Activated CD4-positive, alpha-beta T cell treated with anti-CD3 and anti-CD28 coated beads, Interleukin-2, amount 10 ng/mL, durations not matched to agents 7 days and 5 days (primary cell): ENCODE measurements at places on chromosomes 16 and 17.
A peak's percentile ranks its signal among the peaks of the same experiment; 100 is the strongest.

DNA sequence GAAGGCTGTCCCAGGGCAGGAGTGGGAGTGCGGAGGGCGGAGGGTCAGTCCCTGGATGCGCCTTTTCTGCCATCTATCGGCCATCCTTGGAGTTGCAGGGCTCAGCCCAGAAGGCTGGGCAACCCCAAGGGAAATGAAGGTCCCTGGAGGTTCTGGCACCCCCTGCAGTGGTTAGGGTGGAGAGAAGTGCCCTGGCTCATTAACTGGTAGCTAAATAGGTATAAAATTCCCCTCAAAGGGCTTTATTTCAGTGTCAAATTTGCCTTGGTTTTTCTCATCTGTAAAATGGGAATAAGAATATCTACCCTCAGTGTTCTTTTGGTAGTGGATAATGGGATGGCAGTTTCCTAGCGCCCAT is 22.4 kb downstream of the C17orf75 start:
- H3K4me3 ChIP-seq, result peak overlapping the region; percentile 67
- H3K27ac ChIP-seq, result no peak overlapping the region
- peaks cover 18% of the 10 kb centered on the region for H3K27me3 ChIP-seq
- peaks cover 38% of the 10 kb centered on the region for H3K4me1 ChIP-seq

GRCh38 chr16:46871597-46871996 is 12.6 kb upstream of the GPT2 start:
- no peaks in the 10 kb centered on the region for H3K4me1 ChIP-seq
- H3K27me3 ChIP-seq, result peaks cover 7% of the 10 kb centered on the region
- no peak overlapping the region for H3K4me3 ChIP-seq
- DNase-seq, result no peak
- no peak overlapping the region for H3K27ac ChIP-seq

DNA sequence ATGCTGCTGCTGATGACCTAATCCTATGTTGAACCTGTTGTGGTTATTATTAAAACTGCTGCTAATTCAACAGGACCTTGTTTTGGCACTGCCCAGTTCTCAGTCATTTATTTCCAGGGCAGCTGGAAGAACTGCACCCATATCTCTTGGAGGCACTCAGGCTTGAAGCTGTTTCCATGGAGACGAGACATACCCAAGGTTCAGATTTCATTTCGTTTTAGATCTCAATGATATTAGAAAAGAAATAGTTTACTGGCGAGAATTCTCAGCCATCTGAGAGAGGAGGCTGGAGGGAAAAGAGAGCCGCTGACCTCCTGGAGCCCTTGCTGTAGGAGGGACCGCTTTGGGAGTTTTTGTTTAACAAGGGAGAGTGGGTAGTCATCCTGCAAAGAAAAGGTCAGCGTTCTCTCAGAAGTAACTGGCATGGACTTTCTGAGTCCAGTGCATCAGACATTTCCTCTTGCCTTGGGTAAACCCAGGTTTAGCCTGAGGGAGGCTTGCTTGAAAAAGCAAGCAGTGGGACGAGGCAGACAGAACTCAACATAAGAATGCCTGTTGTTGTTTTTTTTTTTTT is 75.4 kb downstream of the YPEL2 start:
- DNase-seq, result no peak
- H3K4me1 ChIP-seq, result no peaks in the 10 kb centered on the region
- H3K4me3 ChIP-seq, result no peak overlapping the region
- H3K27ac ChIP-seq, result no peak overlapping the region
- peaks cover 15% of the 10 kb centered on the region for H3K36me3 ChIP-seq

GRCh38 chr17:43367737-43368242 is 31.0 kb upstream of the ARL4D start:
- H3K36me3 ChIP-seq, result peaks cover 2% of the 10 kb centered on the region
- peak overlapping the region; percentile 97 for H3K4me3 ChIP-seq
- peaks cover 55% of the 10 kb centered on the region for H3K4me1 ChIP-seq
- H3K27ac ChIP-seq, result peak overlapping the region; percentile 100
- DNase-seq, result peak; percentile 71
- H3K27me3 ChIP-seq, result no peaks in the 10 kb centered on the region

DNA sequence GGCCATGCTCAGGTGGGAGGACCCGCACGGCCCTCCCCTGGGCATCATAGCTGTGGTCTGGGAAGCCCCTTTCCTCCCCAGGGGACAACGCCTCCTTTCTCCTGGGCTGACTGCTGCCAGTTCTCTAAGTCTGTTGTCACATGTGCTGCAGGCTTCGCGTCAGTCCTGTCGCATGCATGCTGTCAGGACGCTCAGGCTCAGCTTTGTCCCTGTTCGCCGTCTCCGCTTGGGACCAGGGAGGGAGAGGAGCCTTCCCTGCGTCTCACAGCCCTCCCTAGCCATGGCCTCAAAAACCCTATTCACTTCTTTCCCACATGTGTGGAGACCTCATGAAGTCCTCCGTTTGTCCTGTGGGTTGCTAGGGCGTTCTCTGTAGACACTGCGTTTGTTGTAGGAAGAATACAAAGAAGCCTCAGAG is 21.4 kb downstream of the LDHD start:
- H3K4me1 ChIP-seq, result peaks cover 33% of the 10 kb centered on the region
- no peaks in the 10 kb centered on the region for H3K27me3 ChIP-seq
- H3K27ac ChIP-seq, result no peak overlapping the region
- no peaks in the 10 kb centered on the region for H3K36me3 ChIP-seq

GRCh38 chr16:67528870-67529581 is 397 bp downstream of the RIPOR1 start:
- peaks cover 21% of the 10 kb centered on the region for H3K4me1 ChIP-seq
- no peak overlapping the region for H3K27ac ChIP-seq
- peak; percentile 30 for DNase-seq
- H3K4me3 ChIP-seq, result peak overlapping the region; percentile 64
- H3K27me3 ChIP-seq, result peaks cover 64% of the 10 kb centered on the region
- peaks cover 3% of the 10 kb centered on the region for H3K36me3 ChIP-seq

GRCh38 chr16:17512636-17513220 is 42.0 kb upstream of the XYLT1 start:
- no peaks in the 10 kb centered on the region for H3K36me3 ChIP-seq
- H3K27me3 ChIP-seq, result peaks cover 20% of the 10 kb centered on the region
- H3K27ac ChIP-seq, result no peak overlapping the region
- H3K4me3 ChIP-seq, result no peak overlapping the region
- no peak for DNase-seq

DNA sequence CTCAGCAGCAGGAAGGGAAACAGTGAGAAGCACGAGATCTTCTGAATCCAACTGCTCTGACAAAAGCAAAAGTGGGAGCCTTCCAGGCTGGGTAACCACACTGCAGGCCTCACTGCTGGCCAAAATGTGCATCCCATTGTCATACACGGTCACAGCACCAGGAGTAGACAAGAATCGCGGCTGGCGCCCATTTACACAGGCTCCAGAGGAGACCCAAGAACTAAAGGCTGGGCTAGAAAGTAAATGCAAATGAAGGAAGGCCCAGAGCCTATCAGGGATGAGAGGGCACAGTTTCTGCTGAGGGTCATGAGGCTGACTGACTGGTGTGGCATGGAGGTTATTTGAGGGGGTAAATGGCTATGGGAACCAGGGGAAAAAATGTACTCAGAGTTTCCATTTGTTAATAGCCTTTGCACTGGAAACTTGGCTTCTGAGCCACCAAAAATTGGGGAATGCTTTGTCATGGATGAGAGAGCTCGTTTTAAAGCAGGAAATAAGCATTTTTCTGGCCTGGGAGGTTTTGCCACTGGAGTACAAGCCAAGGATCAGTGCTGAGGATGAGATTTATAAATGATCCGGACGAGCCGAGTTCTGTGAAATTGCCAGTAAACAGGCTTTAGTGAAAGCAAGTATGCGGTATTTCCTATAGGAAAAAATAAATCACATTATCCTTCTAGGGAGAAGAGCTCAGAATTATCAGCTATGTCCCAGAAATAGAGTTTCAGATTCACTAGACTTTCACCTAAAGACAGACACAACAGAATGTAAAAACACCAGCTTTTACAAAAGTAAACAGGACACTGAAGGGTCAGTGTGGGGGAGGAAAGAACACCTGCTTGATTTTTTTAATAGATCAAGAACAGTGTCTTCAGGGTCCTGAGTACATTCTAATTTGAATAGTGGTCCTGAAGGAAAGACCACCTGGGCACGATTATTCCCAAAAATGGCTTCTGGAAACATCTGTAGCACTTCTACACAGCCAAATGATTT is 66.9 kb upstream of the GSG1L start:
- H3K27me3 ChIP-seq, result no peaks in the 10 kb centered on the region
- DNase-seq, result no peak
- H3K36me3 ChIP-seq, result peaks cover 76% of the 10 kb centered on the region
- peak overlapping the region; percentile 33 for H3K27ac ChIP-seq
- no peak overlapping the region for H3K4me3 ChIP-seq

DNA sequence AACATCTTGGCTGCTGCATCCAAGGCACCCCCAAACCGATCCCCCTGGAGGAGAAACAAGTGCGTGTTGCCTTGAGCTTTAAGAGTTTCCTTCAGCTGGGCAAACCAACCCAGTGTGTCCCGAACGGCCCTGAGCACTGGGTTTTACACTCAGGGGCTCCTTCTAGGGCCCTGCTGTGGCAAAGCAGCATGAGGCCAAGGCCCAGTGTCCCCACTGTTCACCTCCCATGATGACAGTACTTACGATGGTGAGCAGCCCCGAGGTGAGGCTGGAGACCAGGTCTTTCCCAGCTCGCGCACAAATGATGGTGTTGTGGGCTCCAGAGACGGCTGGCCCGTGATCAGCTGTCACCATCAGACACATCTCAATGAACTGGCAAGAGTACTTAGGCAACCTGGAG is 6.6 kb upstream of the KLHL11 start:
- DNase-seq, result no peak
- no peak overlapping the region for H3K27ac ChIP-seq
- H3K4me3 ChIP-seq, result no peak overlapping the region
- peaks cover 61% of the 10 kb centered on the region for H3K36me3 ChIP-seq
- no peaks in the 10 kb centered on the region for H3K27me3 ChIP-seq
- peaks cover 25% of the 10 kb centered on the region for H3K4me1 ChIP-seq

- H3K4me3 ChIP-seq, result no peak overlapping the region
- H3K27me3 ChIP-seq, result no peaks in the 10 kb centered on the region
- H3K36me3 ChIP-seq, result no peaks in the 10 kb centered on the region
- peaks cover 4% of the 10 kb centered on the region for H3K4me1 ChIP-seq
- H3K27ac ChIP-seq, result no peak overlapping the region
Measured at GRCh38 chr16:85579191-85579590, 33.9 kb upstream of the GSE1 start.

- no peaks in the 10 kb centered on the region for H3K27me3 ChIP-seq
- H3K4me1 ChIP-seq, result peaks cover 81% of the 10 kb centered on the region
- peaks cover 77% of the 10 kb centered on the region for H3K36me3 ChIP-seq
- H3K27ac ChIP-seq, result peak overlapping the region; percentile 86
Measured at GRCh38 chr16:84594725-84595038, 23.2 kb downstream of the COTL1 start.

GRCh38 chr16:57668630-57669475 is 747 bp downstream of the ADGRG3 start:
- no peaks in the 10 kb centered on the region for H3K4me1 ChIP-seq
- H3K27me3 ChIP-seq, result peaks cover 22% of the 10 kb centered on the region
- no peak for DNase-seq
- H3K27ac ChIP-seq, result peak overlapping the region; percentile 36
